Stimulated activated CD8-positive, alpha-beta memory T cell treated with anti-CD3 and anti-CD28 coated beads, Interleukin-4, amount 100 ng/mL, for 1 hour (primary cell): ENCODE measurements at places on chromosomes 11 and 22.
A peak's percentile ranks its signal among the peaks of the same experiment; 100 is the strongest.

- DNase-seq = no peak
Measured at GRCh38 chr11:61609980-61610366, 29.1 kb upstream of the SYT7 start.

DNA sequence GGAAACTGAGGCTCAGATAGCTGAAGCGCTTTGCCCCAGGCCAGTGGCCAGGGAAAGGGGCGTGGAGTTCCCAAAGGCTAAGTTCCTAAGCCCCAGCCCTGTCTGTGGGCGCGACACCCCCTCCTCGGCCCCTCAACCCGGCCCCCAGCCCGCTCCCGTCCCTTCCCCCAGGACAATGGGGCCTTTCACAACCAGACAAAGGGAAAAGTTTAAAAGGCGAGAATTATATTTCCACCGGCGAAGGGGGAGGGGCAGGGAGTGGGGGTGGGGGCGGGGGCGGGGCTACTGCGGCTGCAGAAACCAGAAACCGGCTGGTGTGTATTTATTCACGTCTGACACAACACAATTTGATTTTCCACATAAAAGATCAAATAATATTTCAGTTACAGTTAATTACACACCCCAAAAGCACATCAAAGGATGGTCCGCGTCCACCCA lies 192.1 kb downstream of the MN1 start:
- no peak for DNase-seq

DNA sequence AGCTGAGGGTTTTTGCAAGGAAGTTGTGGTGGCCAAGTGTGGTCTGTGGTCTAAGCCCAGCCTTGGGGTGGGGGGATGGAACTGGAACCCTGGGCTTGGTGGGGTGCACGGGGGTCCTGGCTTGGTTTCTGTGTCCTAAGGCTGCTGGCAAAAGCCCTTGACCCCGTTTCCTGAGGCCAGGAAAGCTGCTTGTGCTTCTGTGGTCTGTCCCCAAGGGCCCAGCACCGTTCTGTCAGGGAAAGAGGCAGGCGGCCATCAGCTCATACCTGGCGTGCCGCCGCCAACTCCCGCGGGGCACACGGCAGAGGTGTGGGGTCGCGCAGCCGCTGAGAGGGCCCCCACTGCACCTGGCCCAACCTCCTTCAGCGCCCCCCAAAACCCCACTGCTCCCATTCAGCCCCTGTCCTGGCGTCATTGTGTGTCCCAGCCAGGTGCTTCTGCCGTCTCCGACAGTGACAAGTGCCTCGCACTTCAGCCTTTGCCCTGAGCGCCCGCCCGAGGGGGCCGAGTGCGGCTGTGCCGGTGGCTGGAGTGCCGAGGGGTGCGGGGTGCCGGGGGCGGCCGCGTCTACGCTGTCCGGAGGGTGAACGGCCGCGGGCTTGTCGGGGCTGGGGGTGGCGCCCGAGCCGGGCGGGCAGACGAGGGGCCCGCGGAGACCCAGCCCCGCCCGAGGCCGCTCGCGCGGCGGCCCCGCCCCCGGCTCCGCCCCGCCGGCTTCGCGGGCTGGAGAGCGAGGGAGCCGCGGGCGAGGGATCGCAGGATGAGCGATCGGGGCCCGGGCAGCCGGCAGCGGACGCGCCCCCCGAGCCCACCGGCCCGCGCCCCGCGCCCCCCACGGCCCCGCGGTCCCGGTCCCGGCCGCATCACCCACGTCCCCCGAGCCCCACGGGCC lies at the start of gene CNIH2:
Gene CNIH2, plus strand, starts transcription at position 705 of the 892 bp plus-strand sequence. CDS start 282 bp downstream, outside the sequence.
- no peak for DNase-seq

DNA sequence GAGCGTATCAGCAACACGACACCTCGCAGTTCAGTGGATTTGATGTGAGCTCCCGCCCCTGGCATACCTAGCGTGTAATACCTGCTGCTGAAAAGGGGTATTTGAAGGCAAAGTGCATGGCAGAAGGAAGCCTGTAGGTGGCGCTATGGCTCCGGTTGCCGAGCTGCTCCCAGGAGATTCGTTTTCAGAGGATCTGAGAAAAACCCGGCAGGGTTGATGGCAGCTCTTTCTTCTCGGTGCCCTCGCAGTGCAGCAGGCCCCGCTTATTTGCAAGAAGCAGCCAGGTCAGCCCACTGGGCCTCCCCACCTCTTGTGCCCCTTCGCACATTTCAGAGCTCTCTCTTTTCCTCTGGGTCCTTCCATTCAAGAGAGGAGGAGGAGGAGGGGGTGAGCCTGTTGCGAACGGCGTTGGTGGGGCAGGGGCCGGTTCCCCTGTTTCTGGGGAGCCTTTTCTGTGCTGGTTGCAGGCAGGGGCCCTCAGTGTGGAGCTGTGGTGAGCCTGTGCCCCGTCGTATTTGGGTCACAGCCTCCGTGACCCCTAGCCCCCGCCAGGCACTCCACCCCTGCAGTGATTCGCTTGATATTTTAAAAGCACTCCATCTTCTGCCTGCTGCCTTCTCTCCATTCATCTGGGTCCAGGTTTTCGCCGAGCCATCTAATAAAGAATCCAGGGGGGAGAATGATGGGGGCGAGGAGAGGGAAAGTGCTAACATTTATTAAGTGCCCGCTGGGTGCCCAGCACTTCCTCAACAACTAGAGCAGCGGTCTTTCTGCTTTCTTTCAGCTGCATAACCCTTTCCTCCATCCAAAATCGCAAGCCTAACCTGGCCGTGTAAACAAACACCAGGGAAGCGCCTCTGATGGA lies 85.3 kb upstream of the SYT13 start:
- DNase-seq = peak; percentile 39

DNA sequence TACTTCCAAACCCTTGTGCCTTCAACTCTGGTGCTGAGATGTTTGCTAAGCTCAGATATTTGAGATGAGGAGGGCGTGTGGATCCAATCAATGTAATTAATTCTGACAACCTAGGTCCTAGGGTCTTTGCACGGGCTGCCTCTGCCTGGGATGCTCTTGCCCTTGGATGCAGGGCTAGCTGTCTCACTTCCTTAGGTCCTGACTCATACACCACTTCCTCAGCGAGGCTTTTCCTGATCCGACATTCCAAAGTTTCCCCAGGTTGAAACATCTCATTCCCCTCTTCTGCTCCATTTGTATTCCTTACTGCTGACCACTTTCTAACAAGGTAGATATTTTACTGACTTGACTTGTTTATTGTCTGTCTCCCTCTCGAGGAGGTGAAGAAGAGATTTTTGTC lies 43.0 kb upstream of the NTM start:
- DNase-seq = no peak

DNA sequence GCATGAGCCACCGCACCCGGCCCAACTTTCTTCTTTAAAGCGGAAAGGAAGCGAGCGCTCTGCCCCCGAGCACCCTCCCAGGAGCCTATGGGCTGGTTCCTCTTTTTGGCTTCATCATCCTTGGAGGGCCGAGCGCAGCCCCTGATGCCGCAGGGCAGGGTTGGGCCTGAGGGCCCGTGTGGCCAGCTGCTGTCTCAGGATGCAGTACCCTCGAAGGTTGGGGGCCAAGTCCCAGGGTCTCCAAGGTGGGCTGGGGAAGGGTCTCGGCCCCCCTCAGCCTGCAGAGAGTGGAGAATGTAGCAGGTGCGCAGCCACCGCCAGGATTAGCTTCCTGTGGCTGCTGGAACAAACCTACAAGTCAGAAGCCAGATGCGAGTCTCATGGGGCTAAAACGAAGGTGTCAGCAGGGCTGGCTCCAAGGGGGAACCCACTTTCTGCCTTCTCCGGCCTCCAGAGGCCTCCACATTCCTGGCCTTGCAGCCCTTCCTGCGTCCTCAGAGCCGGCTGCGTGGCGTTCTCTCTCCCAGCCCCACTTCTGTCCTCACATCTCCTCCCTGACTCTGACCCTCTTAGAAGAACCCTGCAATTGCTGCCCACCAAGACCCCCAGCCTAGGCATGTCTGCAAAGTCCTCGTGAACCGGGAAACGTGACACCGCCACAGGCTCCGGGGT lies 2.9 kb downstream of the PANX2 start:
- no peak for DNase-seq

- DNase-seq = no peak
Measured at GRCh38 chr22:44944883-44945601, 64.8 kb downstream of the PHF21B start.

DNA sequence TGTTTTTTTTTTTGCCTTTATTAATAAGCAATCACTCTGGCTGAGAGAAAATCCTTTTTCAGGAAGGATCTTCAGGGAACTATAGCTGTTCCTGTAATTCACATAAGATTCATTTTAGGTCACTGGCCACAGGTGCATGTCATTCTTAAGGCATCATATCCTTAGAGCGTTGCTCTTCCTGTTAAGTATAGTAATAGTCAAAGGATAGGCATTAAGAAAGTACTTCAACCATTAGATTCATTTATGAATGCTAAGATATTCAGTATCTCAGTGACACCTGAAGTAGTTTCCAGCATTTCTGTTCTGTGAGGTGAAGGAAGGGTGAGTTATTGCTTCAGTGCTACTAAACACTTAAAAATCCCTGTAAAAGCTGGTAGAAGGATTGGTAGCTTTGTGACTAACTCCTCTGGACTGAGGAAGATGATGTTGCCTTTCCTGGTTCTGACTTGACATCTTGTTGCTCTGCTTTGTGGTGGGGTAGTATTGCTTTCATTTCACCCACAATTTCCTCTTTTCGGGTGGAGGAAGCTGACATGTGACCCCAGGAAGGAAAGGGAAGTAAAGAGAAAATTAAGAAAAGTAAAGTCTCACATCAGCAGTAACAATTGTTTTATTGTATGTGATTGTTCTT lies 34.7 kb downstream of the RNF169 start:
- DNase-seq = no peak

GRCh38 chr11:76803023-76803422 lies 19.9 kb downstream of the TSKU start:
- DNase-seq = no peak

GRCh38 chr11:127199306-127199801 lies 198.8 kb upstream of the KIRREL3 start:
- DNase-seq = no peak

GRCh38 chr11:19895776-19896175 lies 183.1 kb downstream of the NAV2 start:
- DNase-seq = no peak

DNA sequence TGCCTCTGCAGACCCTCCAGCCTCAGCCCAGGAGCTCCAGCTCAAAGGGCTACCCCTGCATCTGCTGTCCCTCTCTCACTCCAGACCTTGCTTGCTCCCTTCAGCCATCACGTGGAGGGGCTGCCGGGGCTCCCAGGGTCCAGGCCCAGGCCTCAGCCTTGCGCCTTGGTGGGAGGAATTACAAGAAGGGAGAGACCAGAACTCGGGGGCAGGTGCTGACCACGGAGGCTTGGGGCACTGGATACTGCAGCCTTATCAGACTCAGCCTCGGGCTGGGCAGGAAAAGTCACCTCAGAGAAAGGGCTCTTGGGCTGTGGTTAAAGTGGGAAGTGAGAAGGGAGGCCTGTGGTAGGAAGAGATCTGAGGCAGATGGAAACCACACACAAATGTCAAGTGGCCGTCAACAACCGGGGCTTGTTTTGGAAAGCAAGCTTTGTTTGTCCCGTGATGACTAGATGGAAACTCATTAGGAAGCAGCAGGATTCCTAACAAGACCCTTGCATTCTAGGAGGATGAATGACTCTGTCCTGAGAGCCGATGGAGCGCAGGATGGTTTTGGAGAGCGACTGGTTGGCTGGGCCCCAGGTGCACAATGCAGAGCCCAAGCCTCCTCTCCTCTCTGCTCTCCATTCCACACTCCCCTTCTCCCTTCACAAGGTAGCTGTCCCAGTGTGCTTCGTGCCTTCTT lies 1321.7 kb downstream of the TBC1D22A start:
- no peak for DNase-seq

DNA sequence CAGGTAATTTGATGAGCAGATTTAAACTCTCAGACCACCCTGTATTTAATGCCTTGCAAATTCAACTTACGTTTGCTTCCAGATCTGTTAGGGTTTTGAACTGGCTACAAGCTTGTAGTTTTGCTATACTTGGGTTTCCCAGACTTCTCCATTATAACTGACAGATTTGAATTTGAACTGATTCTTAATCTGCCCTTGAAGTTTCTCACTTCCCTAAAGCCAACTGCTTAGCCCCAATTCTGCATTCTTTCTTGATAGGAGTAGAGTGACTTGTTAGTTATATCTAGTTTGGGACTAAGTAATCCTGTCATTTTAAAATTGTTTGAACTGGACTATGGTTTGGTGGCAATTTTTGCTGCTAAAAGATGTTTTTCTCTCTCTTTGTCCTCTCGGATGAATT lies 9.7 kb downstream of the LAYN start:
- DNase-seq = no peak

DNA sequence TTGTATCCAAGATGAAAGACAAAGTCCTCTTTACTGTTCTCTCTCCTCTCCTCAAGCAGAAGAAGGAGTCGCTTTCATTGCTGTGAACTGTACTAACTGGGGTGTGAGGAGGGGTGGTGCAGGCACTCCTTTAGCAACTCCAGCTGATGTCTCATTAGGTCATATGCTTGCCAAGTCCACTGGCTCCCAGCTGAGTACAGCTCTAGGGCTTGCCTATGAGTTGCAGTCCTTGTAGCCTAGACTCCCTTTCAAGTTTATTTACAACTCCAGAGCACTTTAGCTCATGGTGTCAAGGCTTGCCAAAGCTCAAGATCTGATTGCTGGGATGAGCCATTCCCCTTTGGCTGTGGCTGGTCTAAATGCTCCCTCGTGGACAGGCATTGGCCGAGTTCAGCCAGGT lies 55.1 kb upstream of the PDGFD start:
- DNase-seq = no peak

DNA sequence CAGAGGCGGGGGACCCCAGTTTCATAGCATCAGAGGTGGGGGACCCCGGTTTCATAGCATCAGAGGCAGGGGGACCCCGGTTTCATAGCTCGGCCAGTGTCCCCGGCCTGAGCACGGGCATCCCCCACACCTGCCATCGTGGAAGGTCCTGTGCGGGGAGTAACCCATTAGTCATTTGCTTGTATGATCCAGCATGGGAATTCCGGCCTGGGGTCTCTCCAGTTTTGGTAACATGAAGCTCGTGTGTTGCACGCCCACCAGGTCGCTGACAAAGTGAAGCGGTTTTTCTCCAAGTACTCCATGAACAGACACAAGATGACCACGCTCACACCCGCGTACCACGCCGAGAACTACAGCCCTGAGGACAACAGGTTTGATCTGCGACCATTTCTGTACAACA lies 29.0 kb upstream of the KRTAP5-7 start:
- DNase-seq = no peak

GRCh38 chr11:65225279-65226102 lies 36.3 kb upstream of the POLA2 start:
- no peak for DNase-seq

DNA sequence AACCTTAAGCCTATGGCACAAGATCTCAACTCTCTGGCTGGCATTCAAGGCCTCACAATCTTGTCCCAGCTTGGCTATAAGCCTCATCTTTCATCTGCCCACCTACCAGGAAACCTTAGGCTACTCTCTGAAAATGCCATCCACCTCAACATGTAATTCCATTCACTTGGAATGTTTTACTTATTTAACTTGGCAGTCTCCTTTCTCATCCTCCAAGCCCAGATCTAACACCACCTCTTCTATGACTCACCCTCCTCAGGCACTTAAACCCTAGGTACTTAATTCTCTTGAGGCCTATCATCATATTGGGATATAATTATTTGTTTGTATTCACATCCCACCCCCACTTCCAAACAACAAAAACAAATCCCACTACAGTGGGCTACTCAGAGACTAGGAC lies 15.0 kb downstream of the POGLUT3 start:
- no peak for DNase-seq
